Cardiac muscle cell (in vitro differentiated cells and primary cell): ENCODE measurements at places on chromosomes 3 and 15. TPM values are rescaled to one million over a fixed set of nuclear protein-coding genes. Genes with fewer than 3 reads are reported as not detected.
A peak's percentile ranks its signal among the peaks of the same experiment; 100 is the strongest.

The AADACL2 gene
- not detected in 2 replicates for total RNA-seq

The GABRB3 gene
- 1.5 and 3.0 TPM in 2 replicates for total RNA-seq

GRCh38 chr15:101056366-101057334 is 137.5 kb downstream of the LRRK1 start:
- peak; percentile 26 for DNase-seq

DNA sequence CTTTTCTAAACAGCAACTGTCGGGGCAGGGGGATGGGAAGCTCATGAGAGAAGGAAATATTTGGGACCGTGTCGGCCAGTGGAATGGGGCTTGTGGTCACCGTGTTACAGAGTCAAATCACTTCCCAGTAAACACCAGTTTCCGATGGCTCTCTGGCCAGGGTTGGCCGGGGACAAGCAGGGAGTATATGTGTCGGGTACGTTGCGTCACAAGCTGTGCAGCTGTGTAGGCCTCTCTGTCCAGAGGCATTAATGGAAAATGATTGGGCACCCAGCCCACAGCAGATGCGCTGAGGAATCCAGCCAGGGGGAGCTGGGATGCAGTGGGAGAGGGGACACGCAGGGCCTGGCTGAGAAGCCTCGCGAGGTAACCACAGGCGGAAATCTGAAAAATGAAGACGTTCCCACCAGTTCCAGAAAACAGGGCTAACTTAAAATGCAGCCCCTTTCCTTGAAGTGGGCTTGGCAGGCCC is 15.8 kb upstream of the ALDH1A3 start:
- no peak for DNase-seq

DNA sequence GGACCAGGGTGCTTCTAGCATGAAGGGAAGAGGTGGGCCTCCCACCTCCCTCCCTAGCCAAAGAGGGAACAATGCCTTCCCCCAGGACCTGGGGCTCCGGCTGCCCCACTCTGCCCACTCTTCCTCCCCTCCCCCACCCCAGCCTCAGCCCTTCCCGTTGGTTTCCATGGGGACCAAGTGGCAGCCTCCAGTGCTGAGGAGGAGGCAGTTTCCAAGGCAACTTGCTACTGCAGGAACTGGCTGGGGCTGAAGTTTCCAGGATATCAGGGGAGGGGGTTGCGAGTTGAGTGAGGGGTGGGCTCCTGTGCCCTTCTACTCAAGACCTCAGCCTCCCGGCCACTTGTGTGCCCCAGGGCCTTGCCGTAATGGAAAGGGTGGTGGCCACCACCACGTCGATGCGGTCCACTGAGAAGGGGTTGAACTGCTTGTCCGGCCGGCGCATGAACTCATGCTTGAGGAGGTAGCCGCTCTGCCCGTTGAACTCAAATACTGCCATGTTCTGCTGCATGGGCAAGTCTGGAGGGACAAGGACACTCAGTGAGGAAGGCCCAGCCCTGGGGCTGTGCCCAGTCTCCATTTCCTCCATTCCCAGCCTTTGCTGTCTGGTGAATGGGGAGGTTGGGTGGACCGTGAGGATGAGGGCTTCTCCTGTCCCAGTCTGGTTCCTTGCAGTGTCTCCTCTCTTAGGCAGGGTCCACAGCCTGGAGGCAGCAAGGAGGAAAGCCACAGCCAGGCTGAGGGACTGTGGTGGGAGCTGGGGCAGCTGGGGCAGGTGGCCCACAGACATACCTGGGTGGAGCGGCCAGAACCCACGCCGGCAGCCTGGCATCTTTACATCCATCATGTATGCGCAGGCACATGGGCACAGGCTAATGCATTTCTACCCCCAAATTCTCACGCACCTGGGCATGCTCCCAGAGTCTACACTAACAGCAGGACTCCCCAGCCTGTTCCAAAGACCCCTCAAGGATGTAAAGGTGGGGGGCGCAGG is 11.3 kb upstream of the ANKRD63 start:
- no peak for DNase-seq
